ENCODE measurements at places on chromosomes 16 and 17.
A peak's percentile ranks its signal among the peaks of the same experiment; 100 is the strongest.

DNA sequence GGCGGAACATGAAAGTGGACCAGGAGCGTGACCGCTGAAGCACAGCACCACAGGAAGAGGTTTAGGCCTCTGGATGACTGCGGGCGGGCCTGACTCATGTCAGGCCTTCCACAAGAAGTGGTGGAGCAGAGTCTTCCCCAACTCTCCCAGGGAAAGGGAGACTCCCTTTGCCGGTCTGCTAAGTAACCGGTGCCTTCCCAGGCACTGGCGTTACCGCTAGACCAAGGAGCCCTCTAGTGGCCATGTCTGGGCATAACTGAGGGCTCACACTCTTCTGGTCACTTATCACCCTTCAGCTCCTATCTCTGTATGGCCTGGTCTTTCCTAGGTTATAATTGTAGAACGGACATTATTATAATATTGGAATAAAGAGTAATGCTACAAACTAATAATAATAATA lies 1931.9 kb downstream of the TP53TG3F start:
- peak; percentile 86 for DNase-seq

DNA sequence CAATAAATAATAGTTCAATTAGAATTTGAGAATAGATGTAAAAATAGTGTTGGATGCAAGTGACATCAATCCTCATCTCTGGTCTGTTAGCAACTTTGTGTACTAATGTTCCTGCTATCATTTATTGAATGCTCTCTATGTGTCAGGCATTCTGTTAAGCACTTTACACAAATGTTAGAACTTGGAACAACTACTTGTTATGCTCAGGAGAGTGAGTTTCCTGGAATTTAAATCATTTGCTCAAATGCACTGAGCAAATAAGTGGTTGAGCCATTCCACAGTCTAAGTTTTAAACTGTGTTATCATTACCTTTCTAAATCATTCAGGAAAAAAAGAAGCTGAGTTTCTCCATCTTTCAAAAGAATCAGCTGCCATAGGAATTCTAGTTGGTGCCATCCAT lies 1327.3 kb upstream of the GOT2 start:
- no peak for DNase-seq

DNA sequence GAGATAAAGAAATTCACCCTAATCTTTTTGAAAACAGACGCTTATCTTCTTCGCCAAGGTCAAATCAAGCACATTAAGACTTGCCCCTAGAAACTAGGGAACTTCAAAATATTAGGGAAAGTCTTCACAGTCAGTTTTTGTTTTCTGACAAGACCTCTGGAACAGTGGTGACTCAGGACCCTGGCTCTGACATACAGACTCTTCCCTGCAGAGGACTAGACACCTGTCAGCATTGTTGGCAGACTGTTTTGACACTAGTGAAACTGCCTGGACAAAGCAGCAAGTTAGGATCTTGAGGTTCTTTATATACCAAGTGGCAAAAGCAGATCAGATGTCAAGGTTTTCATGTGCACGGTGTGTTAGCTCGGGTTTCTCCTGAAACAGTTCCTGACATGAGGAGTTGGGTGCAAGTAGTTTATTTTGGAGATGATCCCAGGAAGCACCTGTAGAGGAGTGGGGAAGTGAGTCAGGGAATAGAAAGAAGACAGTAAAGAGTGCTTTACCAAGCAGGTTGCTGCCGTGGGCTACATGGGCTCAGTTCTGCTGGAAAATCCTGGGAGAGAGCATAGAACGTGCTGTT lies 182.0 kb upstream of the IRX5 start:
- DNase-seq, result no peak

DNA sequence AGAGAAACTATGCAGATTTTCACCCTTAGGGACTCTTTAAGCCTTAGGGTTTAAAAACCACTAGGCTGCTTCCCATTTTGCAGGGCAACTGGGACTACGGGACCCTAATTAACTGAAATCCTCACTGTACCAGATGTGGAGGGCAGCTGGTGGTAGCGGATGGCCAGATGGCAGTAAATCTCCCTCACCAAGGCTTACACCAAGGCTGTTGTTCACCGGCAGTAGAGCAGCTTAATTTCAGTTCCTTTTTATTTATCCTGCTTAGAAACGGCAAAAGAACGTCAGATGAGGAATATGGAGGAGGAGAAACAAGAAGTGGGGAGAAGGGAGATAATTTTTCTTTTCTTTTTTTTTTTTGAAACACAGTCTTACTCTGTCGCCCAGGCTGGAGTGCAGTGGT lies 6.5 kb downstream of the ABHD15 start:
- DNase-seq, result no peak

- no peak for DNase-seq
Measured at GRCh38 chr16:85623997-85624601, 11.0 kb downstream of the GSE1 start.

DNA sequence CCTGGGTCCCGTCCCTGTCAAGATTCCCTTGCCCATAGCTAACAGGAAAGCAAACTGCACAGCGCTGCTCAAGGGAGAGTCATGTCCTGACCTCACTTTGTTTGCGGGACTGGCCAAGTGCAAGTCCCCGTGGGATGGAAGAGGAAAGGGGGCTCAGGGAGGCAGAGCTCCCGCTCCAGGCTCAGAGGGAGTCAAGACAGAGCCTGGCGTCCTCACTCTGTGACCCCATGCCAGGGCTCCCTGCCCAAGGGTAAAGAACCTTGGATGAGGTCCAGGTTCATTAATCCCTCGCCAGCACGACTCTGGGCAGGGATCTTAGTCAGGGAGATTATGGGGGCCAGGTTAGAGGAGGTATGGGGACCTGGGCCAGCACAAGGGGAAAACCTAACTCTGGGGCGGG lies 51.5 kb upstream of the CBX4 start:
- no peak for DNase-seq

GRCh38 chr16:12927591-12927990 lies 26.2 kb downstream of the SHISA9 start:
- DNase-seq, result no peak

DNA sequence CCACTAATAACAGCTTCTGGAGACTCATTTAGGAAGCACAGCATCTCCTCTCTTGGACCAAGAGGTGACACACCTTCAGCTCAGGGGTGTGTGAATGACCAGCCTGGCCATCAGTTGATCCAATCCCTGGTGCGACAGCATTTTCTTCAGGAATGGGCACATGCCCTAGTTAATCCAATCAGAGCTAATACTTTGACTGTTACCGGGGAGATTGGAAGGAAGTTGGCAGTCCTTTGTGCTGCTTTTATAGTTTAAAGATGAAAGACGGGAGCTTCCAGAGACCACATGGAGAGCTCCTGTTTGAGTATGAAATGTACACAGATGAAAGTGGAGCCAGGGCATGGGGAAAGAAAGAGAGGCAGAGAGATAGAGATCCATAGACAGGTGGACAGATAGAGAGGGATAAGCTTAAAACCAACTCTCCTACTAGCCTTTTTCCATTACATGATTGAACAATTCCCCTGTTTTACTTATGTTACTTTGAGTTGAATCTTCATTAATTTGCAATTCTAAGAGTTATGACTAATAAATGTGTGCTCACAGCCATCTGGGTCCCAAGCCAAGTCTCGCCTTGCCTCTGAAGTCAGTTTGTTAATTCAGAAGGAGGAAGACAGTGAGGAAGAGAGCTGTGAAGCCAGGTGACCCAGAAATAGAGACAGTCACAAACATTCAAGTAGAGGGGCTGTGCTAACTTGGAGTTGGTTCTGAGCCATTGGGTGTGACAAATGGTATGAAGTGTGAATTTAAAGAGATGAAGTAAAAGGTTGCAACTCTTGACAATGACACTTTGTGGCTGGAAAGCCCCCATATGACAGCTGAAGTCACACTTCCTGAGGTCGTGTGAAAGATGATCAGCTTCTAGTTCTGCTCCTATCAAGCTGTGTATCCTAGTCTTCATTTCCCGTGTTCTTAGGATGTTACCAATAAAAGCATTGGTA lies 120.0 kb upstream of the GOT2 start:
- no peak for DNase-seq

DNA sequence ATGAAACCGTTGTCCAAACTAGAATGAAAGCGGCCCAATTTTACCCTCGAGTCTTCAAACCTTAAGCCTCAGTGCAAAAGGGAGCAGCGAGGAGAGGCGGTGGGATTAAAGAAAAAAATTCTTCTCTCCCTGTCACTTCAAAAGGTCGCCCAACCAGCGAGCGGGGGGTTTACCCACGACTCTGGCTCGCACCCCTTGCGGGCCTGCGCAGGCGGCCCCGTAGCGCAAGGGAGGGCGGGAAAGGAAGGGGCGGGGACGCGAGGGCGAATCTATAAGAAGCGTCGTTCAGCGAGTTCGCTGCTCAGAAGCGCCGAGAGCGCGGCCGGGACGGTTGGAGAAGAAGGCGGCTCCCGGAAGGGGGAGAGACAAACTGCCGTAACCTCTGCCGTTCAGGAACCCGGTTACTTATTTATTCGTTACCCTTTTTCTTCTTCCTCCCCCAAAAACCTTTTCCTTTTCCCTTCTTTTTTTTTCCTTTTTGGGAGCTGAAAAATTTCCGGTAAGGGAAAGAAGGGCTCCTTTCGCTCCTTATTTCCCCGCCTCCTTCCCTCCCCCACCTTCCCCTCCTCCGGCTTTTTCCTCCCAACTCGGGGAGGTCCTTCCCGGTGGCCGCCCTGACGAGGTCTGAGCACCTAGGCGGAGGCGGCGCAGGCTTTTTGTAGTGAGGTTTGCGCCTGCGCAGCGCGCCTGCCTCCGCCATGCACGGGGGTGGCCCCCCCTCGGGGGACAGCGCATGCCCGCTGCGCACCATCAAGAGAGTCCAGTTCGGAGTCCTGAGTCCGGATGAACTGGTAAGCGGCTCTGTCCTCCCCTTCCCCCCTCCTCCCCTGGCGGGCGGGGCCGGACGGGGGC lies at the start of gene POLR2A:
TSS of gene POLR2A (plus strand) at position 300 of the 852 bp plus-strand sequence.
- DNase-seq, result peak; percentile 97

DNA sequence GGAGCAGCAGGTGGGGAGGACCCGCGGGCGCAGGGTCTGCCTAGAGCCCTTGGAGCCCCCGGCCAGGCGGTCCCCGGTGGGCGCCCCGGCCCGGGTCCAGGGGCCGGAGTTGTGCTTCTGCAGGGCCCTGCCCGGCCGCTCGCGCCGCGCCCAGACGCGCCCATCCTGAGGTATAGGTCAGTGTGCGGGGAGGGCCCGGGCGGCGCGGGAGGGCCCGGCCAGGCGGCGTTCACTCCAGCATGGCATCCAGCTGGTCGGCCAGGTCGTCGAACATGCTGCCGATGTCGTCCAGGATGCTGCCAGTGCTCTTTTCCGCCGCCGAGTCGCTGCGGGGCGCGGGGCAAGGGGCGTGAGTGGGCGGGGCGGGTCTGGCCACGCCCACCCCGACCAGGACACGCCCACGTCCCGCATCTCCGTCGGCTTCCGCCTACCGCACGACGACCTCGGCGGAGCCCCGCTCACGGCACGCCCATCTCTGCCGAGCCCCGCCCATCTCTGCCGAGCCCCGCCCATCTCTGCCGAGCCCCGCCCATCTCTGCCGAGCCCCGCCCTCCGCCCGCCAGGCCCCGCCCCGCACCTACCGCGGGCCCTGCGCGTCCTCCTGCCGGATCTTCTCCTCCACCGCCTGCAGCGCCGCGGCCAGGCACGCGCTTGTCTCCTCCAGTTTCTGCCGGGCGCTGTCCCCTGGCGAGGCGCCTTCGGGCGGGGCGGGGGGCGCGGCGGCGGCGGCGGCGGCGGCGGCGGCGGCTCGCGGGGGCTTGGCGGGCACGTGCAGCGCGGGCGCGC lies 17.9 kb downstream of the CASKIN1 start:
- no peak for DNase-seq

GRCh38 chr17:42027590-42027889 lies 7.7 kb downstream of the NKIRAS2 start:
- DNase-seq, result no peak

DNA sequence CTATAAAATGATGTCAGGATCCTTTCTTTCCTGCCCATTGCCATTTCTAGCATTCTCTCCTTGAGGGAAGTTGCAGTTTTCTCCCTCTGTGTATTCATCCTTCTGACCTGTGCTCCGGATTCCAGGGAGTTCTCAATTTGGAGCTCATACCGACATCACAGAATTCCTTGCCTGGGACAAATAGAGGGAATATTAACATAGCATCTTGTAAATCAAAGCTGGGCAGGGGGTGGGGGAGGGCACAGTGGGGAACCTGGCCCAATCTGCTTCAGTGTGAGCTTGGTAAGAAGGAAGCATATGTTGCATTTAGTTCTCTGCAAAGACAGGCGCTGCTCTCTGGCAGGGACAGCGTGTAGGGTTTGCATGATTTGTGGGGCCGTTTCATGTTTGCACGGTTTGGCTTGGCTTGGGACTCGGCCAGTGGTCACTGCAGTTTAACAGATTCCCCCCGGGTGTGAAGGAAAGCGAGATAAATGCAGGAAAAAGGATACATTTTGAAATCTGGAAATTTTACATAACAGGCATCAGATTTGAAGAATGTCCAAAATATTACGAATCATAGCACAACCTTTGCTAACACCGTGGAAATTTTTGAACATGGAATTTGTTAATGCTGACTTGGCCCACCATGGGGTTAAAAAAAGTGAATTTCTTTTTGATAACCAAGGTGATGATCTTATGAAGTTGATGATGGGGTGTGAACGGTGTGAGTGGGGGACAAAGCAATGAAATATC lies 178.0 kb downstream of the WWOX start:
- DNase-seq, result no peak

DNA sequence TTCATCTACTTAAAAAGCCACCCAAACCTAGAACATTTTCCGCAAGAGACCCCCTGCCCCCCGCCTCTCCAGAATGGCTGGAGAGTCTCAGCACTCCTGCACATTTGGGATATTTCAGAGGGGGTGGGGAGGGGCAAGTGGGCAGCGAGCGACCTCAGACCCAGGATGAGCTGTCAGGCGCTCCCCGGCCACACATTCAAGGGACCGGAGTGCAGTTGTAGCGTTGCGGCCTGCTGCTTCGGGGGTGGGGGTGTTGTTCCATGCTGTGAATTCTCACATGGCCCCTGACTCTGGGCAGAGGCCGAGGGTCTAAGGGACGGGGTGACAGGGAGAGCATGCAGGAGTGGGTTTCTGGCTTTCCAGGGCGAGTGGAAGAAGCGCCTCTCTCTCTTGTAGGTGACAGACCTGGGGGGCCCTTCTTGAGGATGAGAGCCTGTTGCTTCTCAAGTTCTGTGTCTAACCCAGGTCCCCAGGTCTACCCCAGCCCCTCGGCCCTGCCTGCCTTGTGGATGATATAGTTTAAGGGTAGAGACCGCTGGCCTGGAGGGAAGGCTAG lies 231.2 kb downstream of the SEC14L1 start:
- DNase-seq, result no peak

- DNase-seq, result no peak
Measured at GRCh38 chr16:22093996-22094395, 1.7 kb downstream of the VWA3A start.

- DNase-seq, result no peak
Measured at GRCh38 chr17:71501711-71502110, 619.1 kb upstream of the SOX9 start.

GRCh38 chr17:56751145-56751738 lies 82.5 kb downstream of the C17orf67 start:
- no peak for DNase-seq

- DNase-seq, result no peak
Measured at GRCh38 chr16:11380836-11381235, 35.6 kb downstream of the RMI2 start.

GRCh38 chr17:45809499-45809898 lies 25.4 kb downstream of the CRHR1 start:
- DNase-seq, result no peak

GRCh38 chr17:29747660-29748059 lies 124.9 kb upstream of the CORO6 start:
- no peak for DNase-seq

- no peak for DNase-seq
Measured at GRCh38 chr16:54282928-54283724, 3.5 kb downstream of the IRX3 start.

GRCh38 chr17:6994666-6995256 lies 1.1 kb upstream of the ALOX12 start:
- no peak for DNase-seq
